ENCODE measurements at places on chromosomes 5 and 9. TPM values are rescaled to one million over a fixed set of nuclear protein-coding genes. Genes with fewer than 3 reads are reported as not detected.

- DNase-seq = no peak
- no peaks in the 10 kb centered on the region for H3K36me3 ChIP-seq
- no peak overlapping the region for H3K27ac ChIP-seq
These were observed 444.7 kb downstream of the PLK2 start for GRCh38 chr5:58015175-58015574.

GRCh38 chr5:77900691-77901090 is 124.6 kb upstream of the TBCA start:
- DNase-seq = no peak
- no peak overlapping the region for H3K27ac ChIP-seq
- no peaks in the 10 kb centered on the region for H3K27me3 ChIP-seq

The PIP5KL1 gene
- total RNA-seq = 1.9 TPM

GRCh38 chr5:135222771-135223170 is 176.3 kb downstream of the MACROH2A1 start:
- DNase-seq = no peak
- H3K36me3 ChIP-seq = no peaks in the 10 kb centered on the region
- H3K27me3 ChIP-seq = peaks cover 19% of the 10 kb centered on the region
- H3K27ac ChIP-seq = no peak overlapping the region
- no peaks in the 10 kb centered on the region for H3K4me1 ChIP-seq

DNA sequence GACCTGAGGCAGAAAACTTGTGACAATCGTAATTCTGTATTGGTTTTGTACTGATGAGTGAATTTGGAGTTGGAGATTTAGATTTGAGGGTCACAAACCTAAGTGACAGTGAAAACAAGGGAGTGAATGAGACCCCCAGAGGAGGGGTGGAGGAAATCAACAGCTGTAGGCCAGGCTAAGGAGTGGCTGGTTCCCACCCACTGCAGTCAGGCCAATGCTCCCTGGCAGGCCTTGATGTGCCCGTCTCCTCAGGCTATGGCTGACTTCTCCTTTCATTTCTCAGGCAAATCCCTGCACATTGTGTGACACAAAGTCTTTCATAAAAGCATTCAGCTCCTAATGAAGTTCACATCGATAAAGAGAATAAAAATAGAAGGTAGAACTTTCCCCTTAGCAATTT is 557.6 kb downstream of the CETN3 start:
- H3K27ac ChIP-seq = no peak overlapping the region
- no peak for DNase-seq
- no peaks in the 10 kb centered on the region for H3K27me3 ChIP-seq
- H3K4me3 ChIP-seq = no peak overlapping the region
- H3K36me3 ChIP-seq = no peaks in the 10 kb centered on the region

The SLCO6A1 gene
- not detected for total RNA-seq

- H3K27ac ChIP-seq = no peak overlapping the region
- no peak overlapping the region for H3K4me3 ChIP-seq
- H3K27me3 ChIP-seq = no peaks in the 10 kb centered on the region
- no peak for DNase-seq
- peaks cover 3% of the 10 kb centered on the region for H3K4me1 ChIP-seq
These were observed 7.8 kb upstream of the BOD1 start for GRCh38 chr5:173624282-173624681.

The PCDHGB4 gene
- total RNA-seq = not detected

- H3K27me3 ChIP-seq = no peaks in the 10 kb centered on the region
- no peaks in the 10 kb centered on the region for H3K4me1 ChIP-seq
- H3K36me3 ChIP-seq = peaks cover 62% of the 10 kb centered on the region
- no peak for DNase-seq
These were observed 24.5 kb downstream of the CCDC125 start for GRCh38 chr5:69308046-69308553.

The TRIM36 gene
- total RNA-seq = 0.45 TPM

GRCh38 chr9:130078547-130078946 is 24.8 kb downstream of the GPR107 start:
- peaks cover 10% of the 10 kb centered on the region for H3K4me1 ChIP-seq
- H3K4me3 ChIP-seq = no peak overlapping the region
- H3K27ac ChIP-seq = no peak overlapping the region
- peaks cover 40% of the 10 kb centered on the region for H3K36me3 ChIP-seq
- no peaks in the 10 kb centered on the region for H3K27me3 ChIP-seq
- no peak for DNase-seq

The CAMK2A gene
- not detected for total RNA-seq

The FAXDC2 gene
- total RNA-seq = not detected

DNA sequence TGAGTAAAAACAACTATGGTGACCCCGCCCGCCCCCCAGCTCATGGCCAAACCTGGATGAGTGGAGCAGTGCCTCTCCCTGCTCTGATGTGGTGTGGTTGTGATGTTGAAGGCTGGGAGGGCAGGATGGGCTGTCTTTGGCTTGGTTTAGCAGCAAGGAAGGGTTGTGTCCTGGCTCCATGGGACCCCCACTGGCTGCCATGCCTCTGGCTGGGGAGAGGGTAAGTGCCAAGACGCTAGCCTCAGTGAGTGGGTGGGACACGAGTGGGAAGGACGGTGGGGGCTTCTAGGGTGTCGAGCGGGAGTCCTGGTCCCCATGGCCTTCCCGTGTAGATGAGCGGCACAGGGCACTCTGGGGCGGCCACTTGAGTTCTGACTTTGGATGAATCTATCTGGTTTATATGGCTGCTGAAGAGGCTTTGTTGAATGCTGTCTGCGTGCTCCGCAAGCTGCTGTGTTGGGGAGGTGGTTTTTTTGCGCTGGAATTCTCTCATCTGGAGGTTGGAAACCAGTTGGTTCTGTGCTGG is 50.4 kb downstream of the DAB2IP start:
- no peaks in the 10 kb centered on the region for H3K36me3 ChIP-seq
- peaks cover 6% of the 10 kb centered on the region for H3K4me1 ChIP-seq
- peaks cover 71% of the 10 kb centered on the region for H3K27me3 ChIP-seq
- no peak for DNase-seq
- H3K4me3 ChIP-seq = no peak overlapping the region
- H3K27ac ChIP-seq = no peak overlapping the region

The PKN3 gene
- 5.6 TPM for total RNA-seq

DNA sequence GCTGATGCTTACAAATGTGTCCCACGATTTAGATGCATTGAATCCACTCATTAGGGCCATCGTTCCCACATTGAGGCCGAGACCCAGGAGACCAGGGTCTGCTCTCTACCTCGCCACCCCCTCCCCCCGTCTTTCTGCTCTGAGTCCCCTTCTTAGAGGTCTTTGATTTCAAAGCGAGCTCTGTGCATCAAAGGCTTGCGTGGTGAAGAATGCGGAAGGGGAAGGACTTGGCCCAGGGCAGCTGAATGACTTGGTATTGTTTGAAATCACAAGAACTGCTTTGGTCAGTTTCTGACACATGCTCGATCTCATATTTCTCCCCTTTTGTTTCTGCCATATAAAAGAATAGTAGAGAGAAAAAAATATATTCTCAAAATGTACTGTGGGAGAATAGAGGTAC is 78.3 kb upstream of the IRX1 start:
- no peaks in the 10 kb centered on the region for H3K27me3 ChIP-seq
- H3K4me3 ChIP-seq = no peak overlapping the region
- no peak for DNase-seq

The GRM6 gene
- not detected for total RNA-seq

- DNase-seq = no peak
- peaks cover 4% of the 10 kb centered on the region for H3K27me3 ChIP-seq
- H3K4me3 ChIP-seq = no peak overlapping the region
- peaks cover 3% of the 10 kb centered on the region for H3K4me1 ChIP-seq
- H3K27ac ChIP-seq = no peak overlapping the region
These were observed 615.0 kb downstream of the RAB3C start for GRCh38 chr5:59197911-59198310.

GRCh38 chr5:131983244-131983771 is 28.1 kb downstream of the ACSL6 start:
- H3K27ac ChIP-seq = no peak overlapping the region
- no peak for DNase-seq
- peaks cover 3% of the 10 kb centered on the region for H3K4me1 ChIP-seq
- H3K27me3 ChIP-seq = no peaks in the 10 kb centered on the region
- H3K4me3 ChIP-seq = no peak overlapping the region
- no peaks in the 10 kb centered on the region for H3K36me3 ChIP-seq

DNA sequence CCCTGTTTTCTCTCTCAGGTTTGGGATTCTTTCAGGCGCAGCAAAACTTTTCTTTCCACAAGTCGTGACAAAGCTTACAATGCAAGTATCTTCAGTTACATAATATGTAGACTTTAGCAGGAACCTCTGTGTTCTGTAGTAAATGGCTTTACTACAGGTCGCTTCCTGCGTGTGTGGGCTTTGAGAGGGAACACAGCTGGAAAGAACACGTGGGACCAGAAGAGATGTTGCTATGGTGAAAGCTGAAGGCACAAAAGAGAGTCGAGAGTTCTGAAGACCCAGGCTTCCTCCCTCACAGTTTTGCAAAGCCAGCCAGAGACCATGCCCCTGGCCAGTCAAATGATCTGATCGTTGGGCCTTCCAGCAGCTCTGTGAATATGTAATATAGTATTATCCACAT is 4.0 kb downstream of the ANKRD55 start:
- peaks cover 34% of the 10 kb centered on the region for H3K27me3 ChIP-seq
- no peak overlapping the region for H3K27ac ChIP-seq
- H3K4me1 ChIP-seq = peaks cover 8% of the 10 kb centered on the region
- H3K4me3 ChIP-seq = no peak overlapping the region

DNA sequence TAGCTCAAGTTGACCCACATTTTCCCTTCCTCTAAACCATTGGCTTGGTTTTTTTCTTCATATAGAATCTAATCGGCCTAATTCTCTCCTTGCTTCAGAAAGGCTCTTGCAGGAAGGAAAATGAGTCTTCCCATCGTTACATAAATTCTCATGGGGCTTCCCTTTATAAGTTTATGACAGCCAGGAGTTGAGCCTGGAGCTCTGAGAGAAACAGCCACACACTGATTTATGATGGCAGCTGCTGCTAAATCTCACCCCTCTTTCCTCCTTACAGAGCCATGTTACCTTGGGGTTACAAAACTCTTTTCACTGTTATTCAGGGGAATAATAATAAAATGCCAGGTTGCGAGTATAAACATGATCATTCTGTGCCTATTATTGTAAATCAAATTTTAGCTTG is 5.2 kb upstream of the RNF14 start:
- no peak for DNase-seq
- H3K36me3 ChIP-seq = no peaks in the 10 kb centered on the region
- H3K4me3 ChIP-seq = no peak overlapping the region

The C1QTNF3 gene
- total RNA-seq = 3.3 TPM

DNA sequence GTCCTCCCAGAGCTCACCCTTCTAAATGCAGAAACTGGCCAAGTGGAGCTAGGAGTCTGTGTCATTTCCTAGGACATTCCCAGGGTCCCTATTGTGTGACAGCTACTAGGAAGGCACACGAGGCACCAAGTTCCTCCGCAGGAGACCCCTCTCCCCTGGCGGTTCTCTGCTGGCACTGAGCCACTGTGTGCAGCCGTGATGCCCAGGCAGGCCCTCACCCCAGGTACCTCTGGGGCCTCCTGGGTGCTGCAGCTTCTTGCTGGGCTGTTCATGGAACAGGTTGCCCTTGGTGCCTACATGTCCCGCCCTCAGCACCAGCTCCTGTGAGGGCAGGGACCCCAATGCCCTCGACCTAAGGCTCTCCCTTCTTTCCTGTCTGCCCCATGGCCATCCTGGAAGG is 23.1 kb downstream of the MED10 start:
- peaks cover 5% of the 10 kb centered on the region for H3K36me3 ChIP-seq
- no peak for DNase-seq
- H3K4me3 ChIP-seq = no peak overlapping the region

DNA sequence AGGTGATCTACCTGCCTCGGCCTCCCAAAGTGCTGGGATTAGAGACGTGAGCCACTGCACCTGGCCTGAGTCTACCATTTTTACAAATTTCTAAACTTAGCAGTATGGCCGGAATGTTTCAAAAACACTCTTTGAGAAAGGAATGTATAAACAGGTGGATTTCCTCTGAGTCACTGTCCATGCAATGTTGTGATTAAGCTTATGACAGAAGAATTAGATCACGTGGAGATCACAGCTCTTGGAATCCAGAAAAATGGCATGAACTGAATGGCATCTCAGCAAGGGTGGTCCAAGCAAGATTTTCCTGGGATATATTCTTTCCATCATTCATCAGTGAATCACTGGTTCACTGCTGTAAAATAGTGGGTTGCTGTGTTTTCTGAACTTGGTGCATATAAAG is 865.0 kb downstream of the PTPRD start:
- H3K4me1 ChIP-seq = no peaks in the 10 kb centered on the region
- H3K4me3 ChIP-seq = no peak overlapping the region
- no peak overlapping the region for H3K27ac ChIP-seq
- DNase-seq = no peak

The PLPP1 gene
- total RNA-seq = 9.0 TPM

- H3K4me3 ChIP-seq = peak overlapping the region; percentile 31
- peaks cover 53% of the 10 kb centered on the region for H3K4me1 ChIP-seq
- peak overlapping the region; percentile 78 for H3K27ac ChIP-seq
These were observed 9.0 kb downstream of the CD274 start for GRCh38 chr9:5459289-5459829.

GRCh38 chr9:77980622-77981021 is 51.0 kb downstream of the GNAQ start:
- no peaks in the 10 kb centered on the region for H3K36me3 ChIP-seq
- H3K4me1 ChIP-seq = peaks cover 61% of the 10 kb centered on the region
- no peak overlapping the region for H3K4me3 ChIP-seq
- H3K27ac ChIP-seq = no peak overlapping the region

DNA sequence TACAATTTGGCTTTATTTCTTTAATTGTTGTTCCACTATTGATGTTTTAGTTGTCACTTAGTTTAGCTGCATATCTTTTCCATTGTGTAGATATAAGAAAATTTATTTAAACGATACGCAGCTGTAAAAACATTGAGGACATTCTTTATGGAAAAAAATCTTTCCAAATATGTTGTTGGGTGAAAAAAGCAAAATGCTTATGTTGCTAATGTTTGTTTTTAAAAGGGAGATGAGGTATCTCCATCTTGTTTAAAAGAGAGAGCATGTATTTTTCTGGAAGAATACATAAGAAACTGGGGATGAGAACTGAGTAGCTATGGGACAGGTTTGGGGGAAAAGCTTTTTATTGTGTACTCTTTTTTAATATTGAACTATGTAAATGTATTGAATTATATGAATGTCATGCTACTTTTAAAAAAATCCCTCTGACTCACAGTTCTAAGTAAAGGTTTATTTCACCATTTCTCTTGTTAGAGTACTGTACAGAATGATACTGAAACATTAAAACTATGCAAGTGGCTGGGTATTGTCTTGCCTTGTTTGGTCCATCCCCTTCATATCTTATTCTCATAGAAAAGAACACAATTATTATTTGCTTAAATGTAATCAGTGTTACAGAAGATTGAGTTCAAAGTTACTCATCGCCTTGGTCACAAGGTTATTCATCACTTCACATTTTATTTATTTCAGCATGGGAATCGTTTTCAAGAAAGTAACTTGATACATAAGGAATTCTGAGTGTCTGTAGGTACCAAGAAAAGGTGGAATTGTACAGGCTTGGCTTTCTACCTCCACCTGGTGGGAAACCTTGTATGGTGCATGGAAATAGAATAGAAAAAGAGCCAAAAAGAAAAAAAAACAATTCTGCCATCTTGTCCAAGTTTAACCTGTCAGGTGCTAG is 85.8 kb downstream of the RIC1 start:
- peaks cover 73% of the 10 kb centered on the region for H3K36me3 ChIP-seq
- no peaks in the 10 kb centered on the region for H3K4me1 ChIP-seq
- H3K27ac ChIP-seq = no peak overlapping the region
- no peaks in the 10 kb centered on the region for H3K27me3 ChIP-seq

GRCh38 chr9:32350682-32351081 is 33.8 kb upstream of the ACO1 start:
- no peak overlapping the region for H3K27ac ChIP-seq
- H3K4me1 ChIP-seq = no peaks in the 10 kb centered on the region
- no peak for DNase-seq
- no peak overlapping the region for H3K4me3 ChIP-seq
- no peaks in the 10 kb centered on the region for H3K36me3 ChIP-seq

- no peak for DNase-seq
- H3K27me3 ChIP-seq = no peaks in the 10 kb centered on the region
- H3K36me3 ChIP-seq = no peaks in the 10 kb centered on the region
- H3K4me3 ChIP-seq = no peak overlapping the region
These were observed 87.2 kb downstream of the HMCN2 start for GRCh38 chr9:130352586-130353285.

The TMC1 gene
- total RNA-seq = 0.28 TPM

Measured in activated CD4-positive, alpha-beta memory T cell treated with anti-CD3 and anti-CD28 coated beads, Interleukin-2, amount 10 ng/mL, durations not matched to agents 7 days and 5 days (primary cell).